NT2/D1 (cell line): ENCODE measurements at places on chromosomes 5 and 9.
A peak's percentile ranks its signal among the peaks of the same experiment; 100 is the strongest.

DNA sequence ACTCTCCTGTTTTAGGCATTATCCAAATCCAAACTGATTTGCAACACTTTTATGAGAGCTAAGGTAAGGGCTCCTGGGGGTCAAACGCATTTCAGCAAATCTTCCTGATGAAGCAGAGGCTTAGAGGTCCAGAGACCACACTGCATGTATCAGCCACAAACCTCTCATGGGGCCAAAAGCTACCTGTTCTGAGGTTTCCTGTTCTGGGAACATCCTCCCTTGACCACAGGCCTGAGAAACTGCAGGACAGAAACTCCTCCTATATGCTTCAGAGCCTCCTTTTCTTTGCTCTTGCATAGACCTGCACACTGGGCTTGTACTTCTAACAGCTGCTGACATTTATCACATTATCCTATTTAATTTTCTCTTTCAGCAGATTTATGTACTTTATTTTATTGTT, 92.6 kb downstream of the OR2K2 start:
- no peak for DNase-seq

DNA sequence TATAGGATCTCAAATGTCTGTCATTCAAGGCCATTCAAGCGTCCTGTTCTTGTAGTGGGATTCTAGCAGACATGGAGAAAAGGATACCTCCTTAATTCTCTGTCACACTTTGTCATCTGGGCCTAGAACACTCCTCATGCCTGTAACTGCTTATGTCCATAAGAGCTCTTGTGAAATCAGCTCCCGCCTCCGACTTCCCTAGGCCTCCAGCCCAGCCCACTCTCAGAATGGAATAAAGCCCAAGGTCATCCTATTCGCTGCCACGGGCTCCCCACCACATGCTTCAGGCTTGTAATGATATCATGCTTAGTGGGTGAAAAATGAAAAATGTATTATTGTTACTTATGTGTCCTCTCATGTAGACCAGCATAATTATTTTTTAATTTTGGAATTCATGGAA, 632.5 kb downstream of the ISL1 start:
- no peak for DNase-seq

DNA sequence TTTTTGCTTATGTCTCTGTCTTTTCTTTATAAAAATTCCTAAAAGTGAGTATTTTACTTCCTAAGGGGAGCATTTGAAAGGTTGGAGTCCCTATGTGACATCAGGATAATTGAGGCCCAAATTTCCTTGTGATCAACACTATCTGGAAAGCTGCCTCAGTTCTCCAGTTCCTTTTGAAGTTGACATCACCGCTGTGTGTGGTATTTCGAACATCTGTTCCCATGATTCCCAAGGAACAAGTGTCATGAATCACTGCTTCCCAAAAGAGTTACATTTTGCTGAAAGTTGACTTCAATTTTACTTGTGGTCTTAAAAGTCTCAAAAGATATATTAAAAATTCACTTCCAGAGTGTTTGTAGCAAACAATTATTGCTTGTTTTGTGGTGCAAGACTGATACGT, 452.1 kb upstream of the RGMB start:
- no peak for DNase-seq

DNA sequence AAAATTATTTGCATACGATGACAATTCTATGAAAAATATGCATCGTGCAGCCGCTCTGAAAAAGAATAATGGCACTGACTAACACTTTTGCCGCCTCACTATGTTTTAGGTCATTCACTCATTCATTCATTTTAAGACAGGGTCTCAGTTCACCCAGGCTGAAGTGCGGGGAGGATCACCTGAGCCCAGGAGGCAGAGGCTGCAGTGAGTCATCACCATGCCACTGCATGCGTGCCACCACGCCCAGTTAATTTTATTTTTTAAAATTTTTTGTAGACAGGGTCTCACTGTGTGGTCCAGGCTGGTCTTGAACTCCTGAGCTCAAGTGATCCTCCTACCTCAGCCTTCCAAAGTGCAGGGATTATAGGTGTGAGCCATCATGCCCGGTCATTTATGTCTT, 37.0 kb downstream of the RAPGEF1 start:
- no peak for DNase-seq

- DNase-seq: no peak
Measured at GRCh38 chr5:149313151-149313841, 32.0 kb upstream of the GRPEL2 start.

- no peak for DNase-seq
Measured at GRCh38 chr9:92048924-92049625, 66.1 kb downstream of the SPTLC1 start.

- DNase-seq: no peak
Measured at GRCh38 chr9:106143781-106144180, 449.4 kb downstream of the TMEM38B start.

- DNase-seq: no peak
Measured at GRCh38 chr5:153542536-153542935, 52.1 kb downstream of the GRIA1 start.

DNA sequence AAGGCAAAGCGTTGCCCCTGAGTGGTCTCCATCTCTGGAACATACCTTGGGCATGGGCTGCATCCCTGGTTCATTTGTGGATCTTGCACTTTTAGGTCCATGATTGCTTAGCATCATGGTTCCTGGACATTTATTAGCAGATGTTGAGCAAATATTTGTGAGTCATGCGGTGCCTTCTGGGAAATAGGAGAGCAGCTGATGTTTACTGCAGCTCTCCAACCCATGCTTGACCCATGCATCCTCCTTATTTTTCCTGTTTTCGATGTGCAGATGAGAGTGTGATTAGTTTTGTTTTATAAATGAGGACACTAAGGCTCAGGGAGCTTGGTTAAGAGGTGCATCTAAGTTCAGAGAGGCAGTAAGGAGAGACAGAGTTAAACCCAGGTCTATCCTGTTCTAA, 253.7 kb downstream of the ICE1 start:
- no peak for DNase-seq

GRCh38 chr9:109556061-109556460, 58.0 kb upstream of the PTPN3 start:
- peak; percentile 65 for DNase-seq

DNA sequence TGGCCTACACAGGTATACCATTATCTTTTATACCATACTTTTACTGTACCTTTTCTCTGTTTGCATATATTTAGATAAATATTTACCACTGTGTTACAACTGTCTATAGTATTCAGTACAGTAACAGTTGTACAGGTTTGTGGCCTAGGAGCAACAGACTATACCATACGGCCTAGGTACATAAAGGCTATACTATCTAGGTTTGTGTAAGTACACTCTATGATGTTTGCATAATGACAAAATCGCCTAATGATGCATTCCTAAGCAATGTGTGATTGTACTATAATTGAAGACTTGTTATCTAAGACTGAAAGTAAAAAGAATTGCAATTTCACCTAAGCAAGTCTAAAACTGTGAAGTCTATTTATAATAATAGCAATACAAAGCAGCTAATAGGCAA, 3.9 kb downstream of the C9orf72 start:
- no peak for DNase-seq

DNA sequence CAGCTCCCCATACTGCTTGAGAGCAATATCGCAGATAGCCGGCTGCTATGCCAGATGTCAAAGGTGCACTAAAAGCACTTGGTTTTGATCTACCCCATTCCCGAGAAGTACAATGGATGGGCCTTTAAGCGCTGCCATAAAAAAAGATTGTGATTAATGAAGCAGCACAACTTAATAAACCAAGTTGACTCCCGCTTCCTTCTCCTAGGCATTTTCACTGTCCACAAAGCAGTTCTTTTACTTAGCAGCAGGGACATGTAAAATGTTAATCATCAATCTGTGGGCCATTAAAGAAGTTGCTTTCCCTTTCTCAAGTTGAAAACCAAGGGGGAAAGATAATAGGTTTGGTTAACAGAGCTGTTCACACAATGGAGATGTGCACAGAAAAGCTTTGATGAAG, 176.4 kb downstream of the TRPM6 start:
- no peak for DNase-seq

- DNase-seq: no peak
Measured at GRCh38 chr5:122141751-122142150, 12.4 kb downstream of the ZNF474 start.

DNA sequence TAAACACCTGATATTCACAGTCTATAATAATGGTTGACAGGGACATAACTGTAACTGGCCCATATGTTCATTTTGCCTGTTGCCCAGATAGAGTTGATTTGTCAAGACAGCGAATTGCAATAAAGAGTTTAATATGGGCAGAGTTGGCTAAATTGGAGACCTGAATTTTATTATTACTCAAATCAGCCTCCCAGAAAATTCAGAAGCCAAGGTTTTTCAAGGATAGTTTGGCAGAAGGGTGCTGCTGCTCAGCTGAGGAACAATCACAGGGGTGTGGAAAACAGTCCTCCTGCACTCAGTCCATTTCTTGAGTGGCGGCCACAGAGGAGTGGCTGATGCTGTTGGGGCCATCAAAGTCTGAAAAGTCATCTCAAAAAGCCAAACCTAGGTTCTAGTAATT, 19.0 kb downstream of the ANXA2R start:
- no peak for DNase-seq

- no peak for DNase-seq
Measured at GRCh38 chr5:152674403-152674802, 269.3 kb upstream of the NMUR2 start.

- no peak for DNase-seq
Measured at GRCh38 chr9:37300620-37301019, 121.9 kb upstream of the GRHPR start.

DNA sequence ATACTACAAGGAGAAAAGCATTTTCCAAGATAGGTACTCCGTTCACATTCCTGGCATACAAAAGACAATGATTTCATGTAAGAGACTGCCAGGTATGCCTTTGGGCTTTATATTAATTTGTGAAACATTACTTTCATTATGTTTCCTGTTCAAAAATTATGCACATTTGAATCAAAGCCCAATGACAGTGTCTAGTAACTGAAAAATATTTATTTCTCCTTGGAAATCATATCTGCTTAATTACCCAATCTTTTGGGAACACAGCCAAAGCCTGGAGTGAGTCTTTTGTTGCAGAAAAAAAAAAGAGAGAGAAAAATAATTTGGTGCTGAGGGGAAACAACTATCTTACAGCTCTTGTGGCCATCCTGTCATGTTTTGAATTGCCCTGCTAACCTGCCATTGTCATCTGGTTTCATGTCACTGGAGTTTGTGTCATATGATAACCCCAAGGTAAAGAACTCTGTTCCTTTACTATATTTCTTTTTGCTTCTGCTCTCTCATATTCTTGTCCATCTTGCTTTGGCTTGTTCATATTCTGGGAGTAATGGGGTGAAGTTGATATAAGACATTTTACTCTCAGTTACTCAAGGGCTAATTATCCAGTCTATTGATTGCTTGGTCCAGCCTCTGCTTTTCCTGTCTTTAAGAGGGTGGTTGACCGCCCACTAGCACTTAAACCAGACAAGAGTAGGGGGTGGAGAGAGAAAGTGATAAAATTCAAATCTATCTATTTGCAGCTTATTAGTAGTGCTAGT, 238.3 kb upstream of the NUDT12 start:
- DNase-seq: no peak

GRCh38 chr9:94951324-94952135, 225.0 kb downstream of the AOPEP start:
- DNase-seq: no peak

DNA sequence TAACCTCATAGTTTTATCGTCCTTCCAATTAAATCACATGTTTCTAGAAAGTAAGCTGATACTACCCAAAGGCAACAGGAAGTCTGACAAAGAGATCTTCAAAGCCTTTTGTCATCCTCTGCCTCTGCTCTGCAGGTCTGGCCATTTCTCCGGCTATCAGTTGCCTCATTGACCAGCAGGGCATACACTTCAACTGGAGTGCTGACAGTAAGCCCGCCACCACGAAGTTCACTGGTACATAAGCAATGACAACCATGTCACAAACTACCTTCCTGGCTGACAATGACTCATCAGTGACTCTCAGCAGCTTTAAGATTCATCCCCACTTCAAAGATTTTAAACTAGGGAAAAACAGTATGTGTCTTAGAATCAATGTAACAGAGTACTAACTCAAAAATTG, 20.6 kb downstream of the SPTLC1 start:
- no peak for DNase-seq

DNA sequence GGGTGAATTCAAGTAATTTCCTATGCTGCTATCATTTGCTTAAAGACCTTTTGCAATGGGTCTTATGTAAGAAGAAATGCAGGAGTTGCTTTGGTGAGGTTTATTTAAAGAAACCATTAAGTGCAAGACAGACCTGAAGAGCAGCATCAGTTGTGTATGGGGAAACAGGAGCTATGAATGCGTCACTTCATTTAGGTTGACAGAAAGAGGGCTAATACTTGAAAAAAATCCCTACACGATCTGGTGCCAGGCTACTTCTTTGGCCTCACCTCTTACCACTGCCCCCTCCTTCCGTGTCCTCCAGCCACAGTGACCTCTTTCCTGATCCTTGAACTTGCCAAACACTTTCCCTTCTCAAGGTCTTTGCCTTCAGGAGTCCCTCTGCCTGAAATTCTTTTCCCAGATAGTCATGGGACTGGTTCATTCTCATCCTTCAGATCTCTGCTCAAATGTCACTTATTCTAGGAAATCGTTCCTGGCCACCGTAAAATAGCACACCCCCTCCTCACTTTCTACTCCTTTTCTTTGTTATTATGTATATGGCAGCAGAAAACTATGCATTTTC, 1.4 kb upstream of the JAK2 start:
- DNase-seq: no peak

- no peak for DNase-seq
Measured at GRCh38 chr9:35791297-35791921, at the start of gene NPR2. Gene NPR2 (plus strand): TSS chr9:35791591. CDS start chr9:35792409, 818 bp downstream.

DNA sequence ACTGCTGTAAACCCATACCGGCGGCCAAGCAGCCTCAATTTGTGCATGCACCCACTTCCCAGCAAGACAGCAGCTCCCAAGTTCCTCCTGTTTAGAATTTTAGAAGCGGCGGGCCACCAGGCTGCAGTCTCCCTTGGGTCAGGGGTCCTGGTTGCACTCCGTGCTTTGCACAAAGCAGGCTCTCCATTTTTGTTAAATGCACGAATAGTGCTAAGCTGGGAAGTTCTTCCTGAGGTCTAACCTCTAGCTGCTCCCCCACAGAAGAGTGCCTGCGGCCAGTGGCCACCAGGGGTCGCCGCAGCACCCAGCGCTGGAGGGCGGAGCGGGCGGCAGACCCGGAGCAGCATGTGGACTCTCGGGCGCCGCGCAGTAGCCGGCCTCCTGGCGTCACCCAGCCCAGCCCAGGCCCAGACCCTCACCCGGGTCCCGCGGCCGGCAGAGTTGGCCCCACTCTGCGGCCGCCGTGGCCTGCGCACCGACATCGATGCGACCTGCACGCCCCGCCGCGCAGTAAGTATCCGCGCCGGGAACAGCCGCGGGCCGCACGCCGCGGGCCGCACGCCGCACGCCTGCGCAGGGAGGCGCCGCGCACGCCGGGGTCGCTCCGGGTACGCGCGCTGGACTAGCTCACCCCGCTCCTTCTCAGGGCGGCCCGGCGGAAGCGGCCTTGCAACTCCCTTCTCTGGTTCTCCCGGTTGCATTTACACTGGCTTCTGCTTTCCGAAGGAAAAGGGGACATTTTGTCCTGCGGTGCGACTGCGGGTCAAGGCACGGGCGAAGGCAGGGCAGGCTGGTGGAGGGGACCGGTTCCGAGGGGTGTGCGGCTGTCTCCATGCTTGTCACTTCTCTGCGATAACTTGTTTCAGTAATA, at the start of gene FXN:
Gene FXN (plus strand): TSS at position 315 of the 871 bp plus-strand sequence. CDS start 31 bp downstream, at position 346.
- DNase-seq: peak; percentile 66
